ENCODE measurements at places on chromosomes 13 and 19.

GRCh38 chr19:40697007-40697406, 6.6 kb upstream of the NUMBL start:
- no peak overlapping the region for H3K4me3 ChIP-seq
- no peak for DNase-seq
- no peak overlapping the region for H3K27ac ChIP-seq
- H3K27me3 ChIP-seq = no peaks in the 10 kb centered on the region
- peaks cover under 1% of the 10 kb centered on the region for H3K36me3 ChIP-seq

- H3K27me3 ChIP-seq = no peaks in the 10 kb centered on the region
- peaks cover 8% of the 10 kb centered on the region for H3K36me3 ChIP-seq
- H3K4me1 ChIP-seq = peaks cover 30% of the 10 kb centered on the region
- H3K27ac ChIP-seq = peak overlapping the region; percentile 61
- H3K4me3 ChIP-seq = peak overlapping the region; percentile 22
Measured at GRCh38 chr13:23797276-23797903, 91.8 kb downstream of the MIPEP start.

DNA sequence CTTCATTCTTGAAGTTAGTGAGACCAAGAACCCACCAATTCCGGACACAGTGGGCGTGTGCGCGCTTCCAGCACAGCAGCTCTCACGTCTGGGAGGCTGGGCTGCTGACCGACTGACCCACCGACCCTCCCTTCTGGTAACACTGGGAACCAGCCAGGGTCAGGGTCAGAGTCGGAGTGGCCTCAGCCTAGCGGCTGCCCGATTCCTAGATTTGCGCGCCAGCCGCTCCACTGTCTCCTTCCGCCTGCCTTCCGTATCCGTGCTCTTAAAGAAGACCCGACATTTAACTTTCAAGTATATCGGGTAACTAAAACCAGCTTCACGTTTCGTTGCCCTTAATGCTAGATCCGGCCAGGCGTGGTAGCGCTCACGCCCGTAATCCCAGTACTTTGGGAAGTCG, 41.1 kb downstream of the SERP2 start:
- no peaks in the 10 kb centered on the region for H3K36me3 ChIP-seq
- H3K4me1 ChIP-seq = no peaks in the 10 kb centered on the region
- H3K27me3 ChIP-seq = peaks cover 15% of the 10 kb centered on the region
- no peak overlapping the region for H3K27ac ChIP-seq
- DNase-seq = no peak

DNA sequence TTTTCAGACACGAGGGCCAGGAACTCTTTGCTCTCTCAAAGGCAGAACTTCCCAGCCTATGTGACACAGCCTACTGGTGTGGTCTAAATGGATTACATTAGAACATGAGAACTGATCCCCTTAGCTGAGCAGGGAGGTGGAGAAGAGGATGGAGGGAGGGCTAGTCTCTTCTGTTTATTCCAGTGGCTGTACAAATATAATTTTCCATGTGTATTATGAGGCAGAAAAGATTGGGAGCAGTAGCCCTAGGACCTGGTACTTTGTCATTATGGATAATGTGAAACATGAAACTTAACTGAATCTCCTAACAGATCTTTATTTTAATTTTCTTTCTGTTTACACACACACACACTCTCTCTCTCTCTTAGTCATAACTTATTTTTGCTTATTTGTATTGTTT, 82.1 kb downstream of the WDFY2 start:
- H3K27me3 ChIP-seq = no peaks in the 10 kb centered on the region
- peaks cover 2% of the 10 kb centered on the region for H3K36me3 ChIP-seq
- no peak overlapping the region for H3K4me3 ChIP-seq

DNA sequence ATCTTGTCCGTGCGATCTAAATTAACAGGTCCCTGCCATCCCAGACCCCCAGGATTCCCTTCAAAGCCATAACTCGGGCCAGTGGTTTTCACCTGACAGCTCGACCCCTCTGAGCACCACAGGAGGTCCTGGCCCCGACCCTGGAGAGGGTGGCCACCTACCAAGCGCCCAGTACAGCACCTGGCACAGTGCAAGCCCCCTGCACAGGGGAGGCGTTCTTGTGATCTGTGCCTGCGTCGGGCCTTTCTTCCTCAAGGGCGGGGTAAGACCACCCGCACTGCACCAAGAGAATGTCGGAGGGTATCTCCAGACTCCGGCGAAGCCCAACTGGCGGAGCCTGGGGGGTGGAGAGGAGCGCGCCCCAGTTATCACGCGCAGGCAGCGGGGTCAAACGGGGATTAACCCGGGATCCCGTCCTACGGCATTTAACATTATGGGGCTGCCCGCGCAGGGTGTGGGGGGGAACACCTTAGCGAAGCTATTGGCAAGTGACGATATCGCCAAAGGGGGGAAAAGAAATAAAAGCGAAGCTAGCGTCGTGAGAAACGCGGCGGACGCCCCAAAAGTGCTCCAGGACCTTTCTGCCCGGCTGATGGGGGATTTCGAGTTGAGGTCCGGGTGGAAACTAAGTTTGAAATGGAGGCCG, 1.3 kb upstream of the HNRNPL start:
- no peaks in the 10 kb centered on the region for H3K27me3 ChIP-seq
- H3K4me3 ChIP-seq = peak overlapping the region; percentile 97
- peak overlapping the region; percentile 98 for H3K27ac ChIP-seq
- H3K36me3 ChIP-seq = peaks cover 4% of the 10 kb centered on the region
- peaks cover 38% of the 10 kb centered on the region for H3K4me1 ChIP-seq

GRCh38 chr19:14479975-14480699, 5.0 kb upstream of the PTGER1 start:
- no peaks in the 10 kb centered on the region for H3K27me3 ChIP-seq
- H3K4me1 ChIP-seq = peaks cover 18% of the 10 kb centered on the region
- peaks cover 7% of the 10 kb centered on the region for H3K36me3 ChIP-seq
- H3K4me3 ChIP-seq = no peak overlapping the region
- H3K27ac ChIP-seq = no peak overlapping the region
- peak; percentile 76 for DNase-seq

GRCh38 chr13:44333950-44334655, 39.5 kb upstream of the SERP2 start:
- H3K4me1 ChIP-seq = peaks cover 3% of the 10 kb centered on the region
- H3K4me3 ChIP-seq = no peak overlapping the region
- no peak for DNase-seq

GRCh38 chr13:111210091-111210490, 95.0 kb downstream of the ARHGEF7 start:
- H3K4me3 ChIP-seq = peak overlapping the region; percentile 75
- DNase-seq = no peak
- peaks cover 3% of the 10 kb centered on the region for H3K36me3 ChIP-seq
- H3K27ac ChIP-seq = peak overlapping the region; percentile 79

DNA sequence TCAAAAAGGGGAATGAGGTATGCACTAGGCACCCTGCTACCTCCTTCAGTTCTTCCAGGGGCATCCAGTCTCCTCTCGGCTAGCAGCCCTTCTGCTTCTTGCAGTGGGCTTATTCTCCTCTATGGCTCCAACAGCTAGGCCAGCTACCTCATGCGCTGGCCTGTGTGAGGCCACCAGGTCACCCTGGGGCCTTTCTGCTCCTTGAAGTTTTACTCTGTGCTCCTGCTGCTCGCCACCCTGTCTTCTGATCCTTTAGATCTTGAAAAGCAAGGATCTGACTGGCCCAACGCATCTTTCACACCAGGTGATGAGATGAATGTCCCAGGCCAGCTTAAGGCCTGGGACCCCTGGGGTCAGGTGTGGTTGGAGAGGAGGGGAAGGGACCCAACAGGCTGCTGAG, 66.2 kb downstream of the RUBCNL start:
- H3K4me3 ChIP-seq = no peak overlapping the region
- H3K36me3 ChIP-seq = no peaks in the 10 kb centered on the region
- no peak for DNase-seq
- peak overlapping the region; percentile 89 for H3K27ac ChIP-seq

- peaks cover 3% of the 10 kb centered on the region for H3K36me3 ChIP-seq
- no peaks in the 10 kb centered on the region for H3K27me3 ChIP-seq
- peak overlapping the region; percentile 92 for H3K4me3 ChIP-seq
- H3K27ac ChIP-seq = peak overlapping the region; percentile 97
Measured at GRCh38 chr19:42076380-42076944, 496 bp downstream of the ZNF574 start.

- H3K36me3 ChIP-seq = no peaks in the 10 kb centered on the region
- H3K4me1 ChIP-seq = no peaks in the 10 kb centered on the region
- no peak overlapping the region for H3K27ac ChIP-seq
- H3K4me3 ChIP-seq = no peak overlapping the region
- DNase-seq = no peak
Measured at GRCh38 chr13:63481334-63481733, 2065.7 kb upstream of the PCDH20 start.

- DNase-seq = no peak
- peaks cover 22% of the 10 kb centered on the region for H3K27me3 ChIP-seq
- H3K36me3 ChIP-seq = no peaks in the 10 kb centered on the region
- no peak overlapping the region for H3K4me3 ChIP-seq
- no peak overlapping the region for H3K27ac ChIP-seq
- no peaks in the 10 kb centered on the region for H3K4me1 ChIP-seq
Measured at GRCh38 chr19:13463296-13463695, 43.0 kb downstream of the CACNA1A start.

GRCh38 chr13:30619731-30620130, 2.0 kb downstream of the USPL1 start:
- peaks cover 6% of the 10 kb centered on the region for H3K36me3 ChIP-seq
- no peak for DNase-seq
- H3K4me3 ChIP-seq = no peak overlapping the region
- no peak overlapping the region for H3K27ac ChIP-seq

DNA sequence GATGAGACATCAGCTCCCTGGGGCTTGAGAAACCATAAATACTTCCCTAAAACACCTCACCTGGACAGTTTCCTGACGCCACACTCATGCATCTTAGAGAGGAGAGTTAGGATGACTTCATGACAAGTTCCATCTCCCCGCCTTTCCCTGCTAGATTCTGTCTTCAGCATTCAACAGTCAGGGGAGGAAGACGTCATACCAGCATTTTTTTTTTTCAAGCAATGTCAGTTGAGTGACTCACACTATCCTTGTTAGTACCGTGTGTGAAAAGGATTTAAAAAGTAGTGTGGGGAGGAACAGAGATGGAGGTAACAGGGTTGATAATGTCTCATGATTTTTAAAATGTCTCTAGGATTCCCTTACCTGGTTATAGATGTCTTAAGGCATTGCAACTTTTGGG, at the start of gene OR7D2:
TSS of gene OR7D2 (plus strand) at position 79 of the 400 bp plus-strand sequence. CDS start 6,803 bp downstream, outside the sequence.
- DNase-seq = no peak
- H3K27me3 ChIP-seq = peaks cover 5% of the 10 kb centered on the region
- no peak within 1 kb of the TSS for H3K27ac ChIP-seq

DNA sequence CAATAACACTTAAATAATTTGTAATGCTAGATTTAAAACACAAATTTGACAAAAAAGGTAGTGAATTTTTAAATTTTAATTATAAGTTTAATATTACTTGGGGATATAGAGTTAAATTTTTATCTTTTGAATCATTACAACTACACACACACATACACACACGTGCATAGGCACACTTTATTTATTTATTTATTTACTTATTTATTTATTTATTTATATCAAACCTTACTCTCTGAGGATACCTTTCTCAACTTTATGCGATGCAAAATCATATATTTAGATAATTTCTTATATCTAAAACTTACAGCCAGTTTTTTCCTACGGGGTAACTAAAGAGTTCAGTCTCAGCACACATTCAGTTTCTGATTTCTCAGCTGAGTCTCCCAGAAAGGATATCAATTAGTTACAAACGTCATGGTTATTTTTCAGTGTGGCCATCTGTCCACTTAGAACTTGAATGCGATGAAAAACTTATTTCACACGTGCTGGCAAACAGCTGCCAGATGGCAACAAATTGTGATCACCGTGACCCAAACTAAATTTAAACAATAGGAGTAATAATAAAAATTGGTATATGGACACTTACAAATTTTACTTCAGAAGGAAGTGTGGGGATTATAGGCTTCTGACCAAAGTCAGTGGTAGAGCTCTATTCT, 683.1 kb upstream of the PRR20A start:
- H3K4me1 ChIP-seq = no peaks in the 10 kb centered on the region
- H3K4me3 ChIP-seq = no peak overlapping the region
- no peak for DNase-seq
- H3K36me3 ChIP-seq = no peaks in the 10 kb centered on the region

DNA sequence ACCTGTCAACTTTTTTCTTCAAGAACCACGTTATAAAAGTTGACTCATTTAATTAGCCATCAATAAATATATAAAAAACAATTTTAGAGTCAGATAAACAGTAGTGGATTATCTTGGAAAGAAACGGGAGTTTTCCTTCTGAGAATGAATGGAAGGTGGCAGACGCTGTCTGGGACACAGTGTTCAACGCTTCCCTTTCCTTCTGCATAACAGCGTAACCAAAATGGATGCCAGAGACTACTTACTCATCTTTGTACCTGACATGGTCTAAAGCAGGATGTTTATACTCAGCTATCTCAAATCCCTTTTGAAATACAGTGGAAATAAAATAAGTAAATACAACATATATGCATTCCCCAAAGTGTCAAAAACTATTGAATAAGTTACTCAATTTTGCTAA, 195.2 kb downstream of the LHFPL6 start:
- no peak overlapping the region for H3K27ac ChIP-seq
- H3K27me3 ChIP-seq = peaks cover 42% of the 10 kb centered on the region
- DNase-seq = no peak
- H3K4me1 ChIP-seq = peaks cover 2% of the 10 kb centered on the region
- no peaks in the 10 kb centered on the region for H3K36me3 ChIP-seq

GRCh38 chr19:35141837-35142605, 1.0 kb upstream of the FXYD7 start:
- no peaks in the 10 kb centered on the region for H3K36me3 ChIP-seq
- H3K4me3 ChIP-seq = peak overlapping the region; percentile 86
- H3K27me3 ChIP-seq = no peaks in the 10 kb centered on the region
- H3K27ac ChIP-seq = peak overlapping the region; percentile 87
- peaks cover 30% of the 10 kb centered on the region for H3K4me1 ChIP-seq

GRCh38 chr13:40813667-40814454, 24.4 kb downstream of the SLC25A15 start:
- no peaks in the 10 kb centered on the region for H3K4me1 ChIP-seq
- no peak overlapping the region for H3K27ac ChIP-seq
- no peak overlapping the region for H3K4me3 ChIP-seq
- no peak for DNase-seq
- no peaks in the 10 kb centered on the region for H3K27me3 ChIP-seq
- H3K36me3 ChIP-seq = peaks cover 2% of the 10 kb centered on the region

All from T-helper 17 cell (primary cell).